ENCODE measurements at places on chromosomes 16 and 17.

DNA sequence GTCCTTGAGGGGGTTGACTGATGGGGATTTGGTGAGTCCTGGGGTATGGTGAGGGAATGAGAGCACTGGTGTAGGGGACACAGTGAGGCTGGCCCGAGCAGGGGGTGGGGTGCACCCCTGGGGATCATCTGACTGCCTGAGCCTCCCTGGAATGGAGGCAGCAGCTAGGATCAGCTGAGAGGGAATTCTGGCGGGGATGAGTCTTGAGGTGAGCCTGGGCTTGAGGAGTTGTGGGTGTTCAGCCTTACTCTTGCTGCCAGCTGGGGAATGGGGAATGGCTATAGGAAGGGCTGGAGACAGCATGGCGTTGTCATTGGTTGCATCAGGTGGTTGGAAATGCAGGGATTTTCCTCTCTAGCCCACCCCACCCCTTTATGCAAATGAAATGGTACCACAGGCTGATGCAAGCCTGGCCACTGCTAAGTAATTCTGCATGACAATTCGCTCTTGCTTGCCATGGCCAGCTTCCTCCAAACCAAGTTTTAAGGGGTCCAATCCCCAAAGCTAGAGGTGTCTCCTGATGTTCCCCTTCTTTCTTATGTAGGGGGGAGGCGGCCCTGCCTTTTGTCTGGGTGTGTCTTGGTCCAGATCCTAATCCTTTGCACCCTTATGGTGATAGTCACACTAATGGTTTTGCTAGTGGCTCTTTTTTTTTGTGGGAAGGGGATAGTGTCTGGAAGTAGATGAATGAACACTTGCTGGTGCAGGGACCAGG is 7.5 kb downstream of the NFE2L1 start:
- no peaks in the 10 kb centered on the region for H3K27me3 ChIP-seq
- peaks cover 31% of the 10 kb centered on the region for H3K4me1 ChIP-seq
- no peak for DNase-seq
- peak overlapping the region; percentile 13 for H3K27ac ChIP-seq

DNA sequence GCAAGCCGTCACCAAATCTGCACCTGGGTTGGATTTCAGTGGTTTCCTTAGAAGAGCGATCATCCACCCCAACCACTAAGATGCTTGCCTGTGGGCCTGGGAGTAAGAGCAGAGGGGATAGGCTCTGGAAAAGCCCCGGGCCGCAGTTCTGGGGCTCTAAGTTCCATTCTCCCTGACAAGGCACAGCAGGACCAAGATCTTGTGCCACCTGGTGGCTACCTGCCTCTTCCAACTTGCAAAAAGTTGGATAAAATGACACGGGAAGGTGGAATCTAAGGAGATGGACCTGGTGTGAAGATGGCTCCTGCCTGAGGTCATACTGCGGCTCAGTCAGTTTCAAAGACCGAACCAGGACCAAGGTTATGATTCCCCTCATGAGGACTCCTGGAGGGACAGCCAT is 42.3 kb downstream of the ABCC12 start:
- no peaks in the 10 kb centered on the region for H3K27me3 ChIP-seq
- DNase-seq, result no peak
- H3K4me1 ChIP-seq, result no peaks in the 10 kb centered on the region
- H3K4me3 ChIP-seq, result no peak overlapping the region
- no peaks in the 10 kb centered on the region for H3K36me3 ChIP-seq
- H3K27ac ChIP-seq, result no peak overlapping the region

DNA sequence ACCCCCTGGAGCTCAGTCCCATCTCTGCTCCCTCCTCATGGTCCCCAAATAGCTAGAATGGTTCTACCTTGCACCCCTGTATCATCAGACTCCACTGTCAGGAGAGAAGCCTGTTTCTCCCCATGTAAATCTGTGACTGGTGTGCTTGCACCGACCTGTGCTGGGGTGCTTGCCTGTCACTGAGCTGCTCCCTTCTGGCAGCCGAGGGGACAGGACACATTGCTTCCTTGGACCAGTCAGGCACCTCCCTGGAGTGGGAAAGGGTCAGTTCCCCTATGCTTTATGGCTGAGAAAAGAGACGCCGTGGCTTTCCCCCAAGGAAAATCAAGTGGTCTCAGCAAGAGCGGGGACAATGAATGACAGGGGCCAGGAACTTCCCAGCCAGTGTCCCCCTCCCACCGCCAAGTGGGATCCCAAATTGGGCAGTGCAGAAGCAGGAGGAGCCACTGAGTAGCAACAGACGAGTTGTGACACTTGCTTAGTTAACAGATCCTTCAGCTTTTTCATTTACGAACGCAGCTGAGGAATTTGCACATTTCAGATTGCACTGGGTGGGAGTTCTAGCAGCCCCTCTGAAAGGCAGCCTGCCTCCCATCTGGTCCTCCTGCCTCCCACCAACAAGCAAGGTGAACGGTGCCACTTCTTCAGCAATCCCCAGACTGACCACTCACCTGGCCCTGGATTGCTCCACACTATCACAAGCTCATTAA is 156.4 kb downstream of the KATNIP start:
- H3K36me3 ChIP-seq, result no peaks in the 10 kb centered on the region
- H3K27me3 ChIP-seq, result no peaks in the 10 kb centered on the region
- DNase-seq, result peak; percentile 3
- no peak overlapping the region for H3K27ac ChIP-seq
- no peak overlapping the region for H3K4me3 ChIP-seq

DNA sequence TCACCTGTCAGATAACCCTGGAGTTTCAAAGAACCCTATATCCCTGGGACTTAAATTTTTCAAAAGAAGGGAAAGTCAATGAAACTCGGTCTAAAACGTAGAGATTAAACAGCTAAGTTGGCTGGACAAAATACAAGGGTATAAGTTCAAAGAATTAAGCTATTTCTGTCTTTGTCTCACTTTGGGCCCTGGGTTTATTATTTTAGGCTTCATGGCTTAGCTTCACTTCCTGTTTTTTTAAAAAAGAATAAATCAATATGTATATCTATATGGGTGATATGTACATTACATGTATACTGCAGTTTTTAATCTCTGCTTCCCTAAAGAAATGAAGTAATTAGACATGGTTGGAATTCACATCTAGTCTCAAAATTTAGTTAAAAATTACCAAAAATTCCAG is 132.3 kb downstream of the TRIM37 start:
- H3K4me1 ChIP-seq, result no peaks in the 10 kb centered on the region
- no peak overlapping the region for H3K27ac ChIP-seq
- no peaks in the 10 kb centered on the region for H3K27me3 ChIP-seq
- no peaks in the 10 kb centered on the region for H3K36me3 ChIP-seq

DNA sequence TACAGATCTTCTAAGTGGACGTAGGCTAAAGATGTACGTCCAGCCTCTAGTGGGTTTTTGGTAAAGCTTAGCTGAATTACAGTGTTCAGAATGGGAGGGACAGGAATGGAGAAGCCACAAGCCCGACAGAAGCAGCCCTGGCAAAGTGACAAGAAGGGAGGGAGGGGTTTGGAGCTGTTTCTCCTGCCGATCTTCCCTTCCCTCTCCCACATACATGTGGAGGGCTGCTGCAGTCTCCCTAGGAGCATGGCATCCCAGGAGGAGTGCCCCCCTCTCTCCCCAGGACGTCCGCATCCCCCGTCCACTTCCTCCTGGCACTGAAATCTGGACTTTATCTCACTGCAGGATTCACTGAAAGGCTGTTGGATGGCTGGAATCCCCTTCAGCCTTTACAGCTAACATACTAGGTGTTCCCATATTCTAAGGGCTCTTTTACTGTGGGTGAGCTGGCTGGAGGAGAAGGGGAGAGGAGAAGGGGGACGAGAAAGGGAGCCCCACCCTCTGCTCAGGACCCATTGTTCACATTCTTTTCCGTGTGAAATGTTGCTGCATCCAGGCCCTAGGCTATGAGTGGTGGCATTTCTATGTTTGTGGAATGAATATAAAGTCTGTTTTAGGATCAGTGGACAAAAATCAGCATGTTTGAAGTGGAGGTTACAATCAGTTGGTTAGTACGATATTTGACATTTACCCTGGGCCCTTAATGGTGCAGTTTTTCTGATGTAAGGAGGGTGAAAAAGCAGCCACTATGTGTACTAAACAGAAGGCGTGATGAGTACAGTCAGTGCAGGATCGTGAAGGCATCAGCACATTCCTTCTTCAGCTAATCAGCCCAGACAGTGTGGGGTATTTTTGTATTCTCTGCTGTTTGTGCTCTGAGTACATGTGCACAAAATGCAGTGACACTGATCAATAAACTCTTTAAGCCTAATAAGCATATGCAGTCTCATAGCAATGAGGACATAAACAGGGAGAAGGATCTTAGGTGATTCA is 94.6 kb downstream of the SPECC1 start:
- H3K36me3 ChIP-seq, result no peaks in the 10 kb centered on the region
- no peaks in the 10 kb centered on the region for H3K4me1 ChIP-seq
- H3K4me3 ChIP-seq, result no peak overlapping the region
- no peak overlapping the region for H3K27ac ChIP-seq

GRCh38 chr17:39224778-39225307 is 902 bp downstream of the STAC2 start:
- no peak overlapping the region for H3K27ac ChIP-seq
- H3K36me3 ChIP-seq, result no peaks in the 10 kb centered on the region
- peaks cover 12% of the 10 kb centered on the region for H3K4me1 ChIP-seq
- peak overlapping the region; percentile 30 for H3K4me3 ChIP-seq

DNA sequence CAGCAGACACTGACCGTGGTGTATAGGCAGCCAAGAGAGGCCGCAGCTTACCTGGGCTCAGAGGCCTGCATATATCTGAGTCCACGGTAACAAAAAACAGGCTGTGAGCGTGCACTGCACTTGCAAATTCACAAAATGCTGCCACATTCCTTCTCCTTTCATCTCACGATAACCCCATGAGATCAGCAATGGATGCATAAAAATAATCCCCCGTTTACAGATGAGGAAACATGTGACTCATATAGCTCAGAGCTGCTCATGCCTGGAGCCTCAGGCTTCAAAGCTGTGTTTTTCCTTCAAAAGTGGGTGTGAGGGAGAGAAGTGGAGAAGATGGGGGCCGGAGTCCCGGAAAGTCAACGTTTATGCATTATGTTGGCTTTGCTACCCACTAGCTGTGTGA is 118.3 kb upstream of the FOXF1 start:
- H3K4me1 ChIP-seq, result no peaks in the 10 kb centered on the region
- H3K27ac ChIP-seq, result no peak overlapping the region
- no peak overlapping the region for H3K4me3 ChIP-seq
- no peaks in the 10 kb centered on the region for H3K36me3 ChIP-seq

- H3K36me3 ChIP-seq, result peaks cover 5% of the 10 kb centered on the region
- no peak overlapping the region for H3K4me3 ChIP-seq
- H3K27me3 ChIP-seq, result no peaks in the 10 kb centered on the region
- H3K4me1 ChIP-seq, result no peaks in the 10 kb centered on the region
Observed at GRCh38 chr17:61943117-61943516, 15.3 kb upstream of the INTS2 start.

Data from left lung (tissue), 14 donors.